ENCODE measurements at places on chromosomes 2 and 18.

DNA sequence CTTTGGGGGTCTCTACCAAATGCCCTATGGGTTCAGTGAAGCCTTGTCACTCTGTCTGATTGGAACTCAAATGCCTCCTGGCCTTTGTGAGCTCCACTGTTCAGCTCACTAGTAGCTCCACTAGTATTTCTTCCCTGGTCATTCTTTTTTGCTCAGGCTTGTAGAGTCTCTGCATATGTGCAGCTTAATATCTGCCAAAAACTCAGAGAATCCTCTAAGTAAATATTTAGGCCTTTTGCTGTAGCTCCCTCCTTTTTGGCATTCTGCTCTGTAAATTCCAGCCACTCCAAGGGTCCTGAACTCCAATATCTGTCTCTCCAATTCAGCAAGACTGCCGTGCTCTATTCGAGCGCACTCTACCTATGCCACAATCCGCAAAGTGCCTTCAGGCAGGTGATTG, 146.5 kb downstream of the MAIP1 start:
- DNase-seq, result no peak

DNA sequence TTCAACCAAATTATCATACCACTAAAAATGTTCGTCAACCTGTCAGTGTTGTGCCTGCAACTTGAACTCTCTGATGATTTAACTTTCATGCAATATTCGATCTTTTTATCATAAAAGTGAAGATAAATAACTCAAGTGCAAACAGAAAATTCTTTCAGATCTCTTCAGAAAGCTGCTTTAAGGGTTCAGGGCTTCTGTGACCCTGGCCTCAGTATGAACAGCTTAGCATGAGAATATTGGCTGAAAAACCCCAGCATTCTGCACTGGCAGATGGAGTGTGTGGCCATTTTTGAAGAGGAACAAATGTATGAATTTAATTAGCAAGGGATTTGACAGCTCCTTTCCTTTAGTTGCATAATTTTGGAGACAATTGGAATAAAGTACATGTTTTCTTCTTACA, 851.4 kb upstream of the SOX11 start:
- no peak for DNase-seq

- no peak for DNase-seq
Measured at GRCh38 chr2:171346723-171347557, 86.8 kb downstream of the METTL8 start.

GRCh38 chr2:65070172-65070830, 14.1 kb downstream of the CEP68 start:
- no peak for DNase-seq

DNA sequence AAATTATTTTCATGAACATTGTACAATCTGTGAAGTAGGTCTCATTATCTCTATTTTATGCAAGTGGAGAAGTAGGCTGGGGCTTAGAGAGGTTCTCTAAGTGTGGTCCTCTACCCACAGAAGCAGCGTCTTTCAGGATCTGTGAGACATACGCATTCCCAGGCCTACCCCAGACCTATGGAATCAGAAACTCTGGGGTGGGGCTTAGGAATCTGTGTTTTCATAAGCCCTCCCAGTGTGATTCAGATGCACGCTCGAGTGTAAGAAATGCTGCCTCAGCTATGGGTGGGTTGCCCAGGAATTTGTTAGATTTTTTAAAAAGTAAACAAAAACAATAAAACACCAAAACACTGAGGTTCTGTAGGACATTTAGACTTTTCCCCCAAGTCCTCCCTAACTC, 14.8 kb upstream of the ZAP70 start:
- DNase-seq, result no peak

DNA sequence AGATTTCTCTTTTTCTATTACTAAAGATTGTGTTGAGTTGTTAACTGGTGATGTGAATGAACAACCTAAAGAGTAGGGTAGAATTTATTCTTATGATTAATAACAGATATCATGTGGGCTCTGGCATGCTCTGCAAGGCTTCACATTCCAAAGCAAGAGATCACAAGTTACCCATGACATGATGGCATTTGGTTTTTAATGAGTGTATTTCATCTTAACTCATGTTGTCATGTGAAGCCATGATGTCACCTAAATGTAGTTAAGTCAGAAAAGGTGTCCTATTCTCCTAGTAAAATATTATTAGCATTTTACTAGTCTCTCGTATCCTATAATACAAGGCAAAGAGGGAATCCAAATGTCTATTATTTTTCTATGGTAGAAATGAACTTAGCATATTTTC, 678.0 kb downstream of the ARHGAP15 start:
- no peak for DNase-seq

- DNase-seq, result no peak
Measured at GRCh38 chr2:41930807-41931566, 116.8 kb upstream of the PKDCC start.

GRCh38 chr2:42872721-42873120, 80.3 kb upstream of the HAAO start:
- DNase-seq, result no peak

DNA sequence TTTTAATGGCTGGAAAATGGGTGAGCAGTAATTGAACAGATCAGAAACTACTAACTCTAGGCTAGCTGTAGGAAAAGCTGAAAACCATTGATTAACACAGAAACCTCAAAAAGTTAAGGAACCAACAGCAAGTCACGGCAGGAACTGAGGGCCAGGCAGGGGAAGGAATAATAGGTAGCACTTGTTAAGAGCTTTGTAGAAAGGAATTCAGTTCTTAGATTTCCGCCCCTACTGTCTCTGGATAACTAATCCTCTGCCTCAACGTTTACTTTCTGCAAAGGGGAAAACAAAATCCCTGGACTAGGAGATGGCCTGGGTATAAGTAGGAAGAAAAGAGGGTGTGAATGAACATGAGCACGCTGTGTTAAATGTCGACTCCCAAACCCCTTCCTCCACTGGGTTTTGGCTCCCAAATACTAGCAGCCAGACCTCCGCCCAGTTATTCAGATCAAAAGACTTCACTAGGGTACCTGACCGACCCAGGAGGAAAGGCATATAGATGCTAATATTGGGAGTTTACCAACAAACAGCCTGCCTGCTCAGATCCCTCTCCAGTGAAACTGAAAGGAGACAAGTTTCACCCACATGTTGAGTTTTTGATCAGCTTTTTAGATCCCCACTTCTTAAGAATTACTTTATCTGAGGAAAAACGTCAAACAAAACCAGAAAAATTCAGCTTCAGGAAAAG, 12.4 kb downstream of the SMAD2 start:
- no peak for DNase-seq

DNA sequence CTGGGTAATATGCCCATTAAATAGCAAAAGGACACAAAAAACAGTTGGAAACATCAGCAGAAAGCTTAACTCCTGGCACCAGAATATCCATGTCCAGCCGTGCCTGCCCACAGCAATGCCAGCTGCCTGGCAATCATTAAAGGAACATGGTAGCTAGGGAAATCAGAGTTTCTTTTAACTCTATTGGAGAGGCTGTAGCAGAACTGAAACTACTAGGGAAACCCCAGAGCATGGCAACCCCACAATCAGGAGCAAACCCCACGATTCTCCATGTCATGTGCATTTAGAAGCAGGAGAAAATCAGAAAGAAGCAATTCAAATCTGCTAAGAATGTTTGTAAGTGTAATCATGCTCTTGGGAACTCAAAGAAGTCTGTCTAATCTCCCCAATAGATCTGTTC, 409.0 kb upstream of the SMIM21 start:
- no peak for DNase-seq

GRCh38 chr2:127619877-127620705, 25.9 kb upstream of the GPR17 start:
- no peak for DNase-seq

GRCh38 chr2:112482309-112483041, 519 bp downstream of the TTL start:
- peak; percentile 37 for DNase-seq

DNA sequence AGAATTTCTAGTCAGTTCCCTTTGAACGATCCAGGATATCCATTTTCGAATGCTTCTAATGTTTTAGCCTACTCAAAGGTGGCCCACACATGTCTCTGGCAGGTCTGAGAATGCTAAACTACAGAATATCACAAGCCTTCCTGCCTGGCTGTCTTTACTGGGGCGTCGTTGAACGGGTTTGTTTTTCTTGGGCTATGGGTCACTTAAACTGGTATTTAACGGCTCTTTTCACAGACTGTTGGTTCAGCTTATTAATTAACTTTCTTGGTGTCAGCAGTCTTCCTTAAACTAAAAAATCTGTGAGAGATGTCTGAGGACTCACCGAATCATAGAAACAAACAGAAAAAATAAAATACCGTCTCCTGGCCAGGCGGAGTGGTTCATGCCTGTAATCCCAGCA, 563.2 kb upstream of the NRP2 start:
- DNase-seq, result no peak

DNA sequence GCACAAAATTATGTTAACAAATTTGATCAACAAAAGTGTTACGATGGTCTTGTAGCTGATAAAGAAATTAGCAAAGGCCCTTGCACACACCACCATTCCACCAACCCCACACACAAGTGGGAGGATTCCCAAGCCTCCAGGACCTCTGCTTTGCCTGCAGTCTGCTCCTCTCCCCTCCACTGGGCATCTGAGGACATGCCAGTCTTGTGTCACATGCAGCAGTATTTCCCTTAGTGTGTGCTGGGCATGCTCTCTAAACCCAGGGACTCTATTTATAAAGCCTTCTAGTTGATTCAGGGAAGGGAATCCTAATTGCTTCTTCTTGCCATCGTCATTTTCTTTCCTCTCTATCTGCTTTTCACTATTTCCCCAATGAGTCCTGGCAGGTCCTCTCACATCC, 53.3 kb downstream of the KCTD18 start:
- DNase-seq, result no peak

DNA sequence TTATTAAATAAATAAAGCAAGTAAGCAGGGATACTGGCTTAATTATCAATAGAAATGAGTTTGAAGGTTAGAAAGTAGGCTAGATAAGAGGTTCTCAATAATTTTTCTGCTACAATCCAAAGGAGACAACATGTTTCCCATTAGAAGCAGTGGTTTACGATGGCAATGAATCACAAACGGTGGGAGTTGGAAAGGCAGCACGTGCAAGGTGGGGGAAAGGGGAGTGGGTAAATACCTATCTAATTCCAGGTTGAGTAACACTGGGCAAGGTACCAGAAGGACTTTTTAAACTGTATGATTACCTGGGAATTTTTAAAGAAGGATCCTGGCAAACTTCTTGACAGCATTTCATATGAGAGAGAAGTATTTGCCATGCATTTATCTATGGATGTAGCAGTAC, 289.9 kb downstream of the NBAS start:
- DNase-seq, result no peak

DNA sequence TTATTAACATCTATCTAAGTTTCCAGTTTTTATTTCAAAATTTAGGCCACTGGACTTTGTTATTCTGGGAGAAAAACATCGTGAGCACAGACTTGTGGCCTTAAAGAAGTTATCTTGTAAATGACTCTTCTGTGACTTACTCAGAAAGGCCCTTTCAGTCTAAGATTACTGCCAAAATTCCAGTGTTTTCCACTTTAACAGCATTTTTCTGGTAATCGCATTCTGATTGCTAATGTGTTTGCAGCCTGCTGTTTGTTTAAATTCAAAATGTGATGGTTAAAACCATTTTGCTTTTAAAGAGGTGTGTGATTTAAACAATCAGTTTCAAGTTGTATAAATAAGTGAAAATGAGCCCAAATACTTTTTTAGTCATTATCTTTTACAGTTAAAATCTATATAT, 136.7 kb upstream of the DAPL1 start:
- no peak for DNase-seq
